CD4-positive, alpha-beta T cell treated with Interleukin-4 for 4 hours (primary cell): ENCODE measurements at places on chromosomes 12 and 14.
A peak's percentile ranks its signal among the peaks of the same experiment; 100 is the strongest.

- no peak for DNase-seq
These were observed 38.6 kb upstream of the ACSS3 start for GRCh38 chr12:81039231-81039630.

GRCh38 chr14:92969430-92969829 lies 46.5 kb downstream of the CHGA start:
- DNase-seq: no peak

GRCh38 chr14:104801520-104802393 lies 856 bp downstream of the ZBTB42 start:
- DNase-seq: no peak

DNA sequence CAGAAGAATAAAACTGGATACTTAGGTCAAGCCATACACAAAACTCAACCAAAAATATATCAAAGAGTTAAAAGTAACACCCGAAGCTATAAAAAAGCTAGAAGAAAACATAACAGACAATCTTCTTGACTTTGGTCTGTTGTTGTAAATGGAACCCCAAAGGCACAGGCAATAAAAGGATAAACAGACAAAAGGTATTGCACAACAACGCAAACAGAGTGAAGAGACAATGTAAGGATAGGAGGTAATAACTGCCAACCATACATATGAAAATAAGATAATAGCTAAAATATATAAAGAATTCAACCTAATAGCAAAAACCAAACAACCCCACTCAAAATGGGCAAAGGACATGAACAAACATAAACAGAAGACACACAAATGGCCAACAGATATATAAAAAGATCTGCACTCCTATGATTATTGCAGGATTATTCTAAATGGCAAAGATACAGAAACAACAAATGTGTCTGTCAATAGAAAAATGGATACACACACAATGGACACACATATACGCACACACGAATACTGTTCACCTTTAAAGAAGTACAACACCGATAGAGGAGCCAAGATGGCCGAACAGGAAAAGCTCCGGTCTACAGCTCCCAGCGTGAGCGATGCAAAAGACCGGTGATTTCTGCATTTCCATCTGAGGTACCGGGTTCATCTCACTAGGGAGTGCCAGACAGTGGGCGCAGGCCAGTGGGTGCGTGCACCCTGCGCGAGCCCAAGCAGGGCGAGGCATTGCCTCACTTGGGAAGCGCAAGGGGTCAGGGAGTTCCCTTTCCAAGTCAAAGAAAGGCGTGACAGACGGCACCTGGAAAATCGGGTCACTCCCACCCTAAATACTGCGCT lies 1137.1 kb downstream of the FSCB start:
- DNase-seq: no peak

- no peak for DNase-seq
These were observed 1.2 kb upstream of the CSAD start for GRCh38 chr12:53181935-53182334.

DNA sequence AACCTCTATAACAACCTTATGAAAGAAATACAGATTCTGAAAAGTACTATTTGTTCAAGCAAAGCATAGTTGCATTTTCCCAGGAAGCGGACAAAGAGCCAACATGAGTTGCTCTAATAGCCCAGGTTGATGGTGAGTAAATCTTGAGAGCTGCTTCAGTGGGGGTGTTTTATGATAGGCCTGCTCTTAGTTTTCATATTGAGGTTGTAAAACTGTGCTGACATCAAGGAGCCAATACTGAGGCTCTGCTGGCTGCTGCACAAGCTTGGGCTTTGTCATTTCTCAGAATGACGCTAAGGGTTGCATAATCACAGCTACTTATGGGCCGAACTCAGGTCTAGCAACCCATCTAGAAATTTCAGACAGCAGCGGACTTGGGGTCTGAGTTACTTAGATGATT lies 11.5 kb downstream of the TBC1D30 start:
- no peak for DNase-seq

DNA sequence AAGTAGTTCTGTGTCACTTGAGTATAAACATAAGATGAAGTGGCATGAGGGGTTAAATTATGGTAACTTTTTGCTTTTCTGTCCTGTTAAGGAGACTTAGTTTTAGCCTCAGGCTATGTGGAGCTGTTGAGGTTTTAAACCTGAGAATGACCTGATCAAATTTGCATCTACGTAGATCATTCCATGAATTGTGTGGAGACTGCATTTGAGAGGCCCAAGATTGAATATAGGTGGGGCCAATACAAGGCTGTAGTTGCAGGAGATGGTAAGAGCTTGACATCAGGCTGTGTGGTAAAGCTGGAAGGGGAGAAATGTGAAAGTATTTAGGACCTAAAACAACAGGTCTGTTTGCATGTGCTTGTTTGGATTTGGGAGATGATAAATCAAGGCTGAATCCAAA lies 249.5 kb downstream of the SLC16A7 start:
- no peak for DNase-seq

DNA sequence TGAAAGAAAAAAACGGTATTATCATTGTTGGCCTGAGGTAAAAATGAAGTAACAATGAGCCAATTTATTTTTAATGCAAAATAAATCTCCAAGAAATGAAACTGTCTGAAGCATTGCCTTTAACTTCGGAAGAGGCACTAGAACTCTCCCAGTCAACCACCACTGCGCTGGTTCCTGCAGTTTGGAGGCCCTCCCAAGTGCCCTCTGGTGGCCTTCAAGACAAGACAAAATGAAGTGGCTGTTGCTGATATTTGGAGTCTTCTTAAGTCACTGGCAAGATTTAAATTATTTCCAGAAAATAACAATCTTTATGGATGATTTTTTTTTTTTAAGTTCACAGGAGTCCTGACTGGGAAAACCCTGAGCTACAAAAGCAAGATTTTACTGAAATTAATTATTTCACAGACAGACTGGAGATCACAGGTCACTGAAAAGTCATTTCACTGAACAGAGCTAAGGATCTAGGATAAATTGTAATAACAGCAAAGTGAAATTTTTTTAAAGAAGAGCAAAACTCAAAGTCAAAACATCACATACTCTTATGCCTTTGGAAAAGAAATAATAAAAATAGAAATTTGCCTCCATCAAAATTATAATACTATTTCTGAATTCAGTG lies 58.2 kb downstream of the DICER1 start:
- DNase-seq: peak; percentile 27

DNA sequence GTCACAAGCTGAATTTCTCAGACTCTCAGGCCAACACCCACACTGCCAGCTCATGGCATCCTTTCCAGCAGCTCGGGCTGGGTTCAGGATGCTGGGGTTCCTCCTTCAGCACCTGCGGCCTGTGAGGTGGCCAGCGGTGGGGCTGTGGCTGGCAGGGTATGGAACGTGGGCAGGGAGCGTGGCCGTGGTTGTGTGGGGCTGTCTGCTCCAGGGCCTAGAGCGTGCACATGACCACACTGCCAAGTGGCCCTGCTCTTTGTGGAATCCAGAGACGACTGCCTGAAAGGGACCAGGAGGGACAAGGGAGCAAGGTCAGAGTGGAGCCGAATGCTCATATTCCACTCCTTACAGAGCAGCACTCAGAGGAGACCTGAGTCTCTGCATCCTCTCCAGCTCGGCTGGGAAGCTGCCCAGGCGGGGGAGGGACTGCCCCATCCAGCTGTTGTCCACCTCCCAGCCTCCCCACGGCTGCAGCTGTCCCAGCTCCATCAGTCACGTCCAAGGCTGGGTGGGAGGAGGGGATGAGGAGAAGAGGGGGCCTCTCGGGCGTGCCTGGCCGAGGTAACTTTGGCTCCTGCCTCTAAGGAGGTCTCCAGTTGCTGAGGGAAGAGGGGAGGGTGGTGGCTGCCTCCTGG lies 71.3 kb downstream of the TSPAN9 start:
- DNase-seq: no peak

- DNase-seq: no peak
These were observed 26.5 kb upstream of the PPP1R12A start for GRCh38 chr12:79961411-79961810.

DNA sequence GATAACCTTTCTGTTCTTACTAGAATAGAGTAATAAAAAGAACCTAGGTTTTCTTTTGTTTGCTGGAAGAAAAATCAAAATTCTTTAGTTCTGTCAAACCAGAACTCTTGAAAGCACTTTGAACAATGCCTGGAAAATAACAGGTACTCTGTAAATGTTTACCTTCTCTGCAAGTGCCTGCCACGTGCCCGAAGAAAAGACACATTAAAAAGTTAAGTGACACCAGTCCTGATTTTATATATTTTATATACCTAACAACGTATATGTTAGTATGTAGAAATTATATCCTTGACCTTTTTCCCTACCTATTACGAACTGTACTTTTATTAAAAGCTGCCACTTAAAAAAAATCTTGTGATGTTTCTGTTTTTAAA lies 976 bp downstream of the THAP2 start:
- no peak for DNase-seq

- DNase-seq: no peak
These were observed 431.3 kb downstream of the NPAS3 start for GRCh38 chr14:33369972-33370371.

- DNase-seq: no peak
These were observed 298 bp downstream of the CTDSP2 start for GRCh38 chr12:57846285-57846576.

GRCh38 chr14:102875652-102876051 lies 46.8 kb upstream of the AMN start:
- no peak for DNase-seq

DNA sequence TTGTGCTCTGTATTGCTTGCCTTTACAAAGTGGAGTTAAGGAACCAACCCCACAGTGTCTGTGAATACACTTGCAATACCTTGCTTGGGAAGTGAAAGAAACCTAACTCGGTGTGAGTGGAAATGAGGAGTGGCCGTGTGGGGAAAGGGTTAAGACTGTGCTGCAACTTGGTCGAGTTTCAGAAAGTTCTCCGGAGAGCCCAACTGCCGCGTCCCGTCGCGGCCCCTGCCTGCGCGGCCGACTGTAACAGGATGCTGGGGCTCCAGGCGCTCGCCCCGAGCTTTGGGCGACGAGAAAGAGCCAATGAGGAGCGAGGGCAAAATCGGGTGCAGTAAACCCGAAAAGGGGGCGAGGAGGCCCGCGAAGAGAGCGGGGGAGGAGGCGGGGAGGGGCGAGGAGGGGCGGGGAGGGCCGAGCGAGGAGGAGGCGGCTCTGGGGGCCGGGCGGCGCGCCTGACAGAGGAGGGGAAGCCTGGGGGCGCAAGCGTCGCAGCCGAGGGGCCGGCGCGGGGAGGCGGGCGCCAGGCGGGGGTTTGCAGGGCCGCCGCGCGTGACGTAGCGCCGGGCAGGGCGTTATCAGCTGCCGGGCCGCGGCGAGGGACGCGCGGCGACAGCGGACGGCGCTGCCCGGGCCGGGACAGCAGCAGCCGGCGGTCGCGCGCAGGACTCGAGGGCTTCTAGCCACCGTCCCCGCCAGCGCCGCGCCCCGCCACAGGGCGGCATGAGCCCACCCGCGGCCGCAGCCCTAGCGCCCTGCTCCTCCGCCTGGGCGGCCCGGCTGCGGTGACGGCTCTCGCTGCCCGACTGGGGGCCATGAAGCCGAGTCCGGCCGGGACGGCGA lies at the start of gene DACT1:
TSS of gene DACT1 (plus strand) at position 572 of the 840 bp plus-strand sequence. CDS start at position 813, 241 bp downstream.
- peak; percentile 33 for DNase-seq

DNA sequence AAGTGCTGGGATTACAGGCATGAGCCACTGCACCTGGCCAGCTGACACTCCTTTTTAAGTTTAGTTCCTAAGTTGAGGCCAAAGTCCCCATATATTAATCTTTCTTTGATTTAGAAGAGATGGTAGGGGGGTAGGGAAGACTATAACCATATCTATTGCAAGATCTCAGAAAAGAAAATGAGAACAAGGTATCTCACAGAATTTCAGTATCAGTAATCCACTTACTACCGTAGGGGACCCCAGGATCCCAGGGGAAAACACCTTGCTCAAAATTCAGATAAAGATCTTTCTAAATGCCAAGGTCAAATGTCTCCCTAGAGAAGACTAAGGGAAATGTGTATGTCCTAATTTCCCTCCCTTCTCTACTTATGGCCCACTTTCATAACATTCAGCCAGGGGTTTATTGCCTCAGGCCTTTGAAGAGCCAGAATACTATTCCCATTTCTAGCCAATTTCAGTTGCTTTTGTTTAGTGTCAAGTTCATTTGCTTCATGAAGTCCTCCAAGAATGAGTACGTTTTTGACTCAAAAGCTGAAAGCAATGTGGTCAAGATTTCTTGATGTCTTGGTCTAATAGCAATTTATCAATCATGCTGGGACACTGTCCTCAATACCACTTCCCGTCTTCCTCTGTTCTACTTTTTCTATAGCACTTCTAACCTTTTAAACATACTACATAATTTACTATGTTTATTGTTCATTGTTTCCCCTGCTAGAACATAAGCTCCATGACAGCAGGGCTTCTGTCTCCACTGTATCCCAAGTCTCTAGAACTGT lies 86.3 kb downstream of the DCAF5 start:
- DNase-seq: no peak

- peak; percentile 61 for DNase-seq
These were observed 1.7 kb upstream of the KLRG1 start for GRCh38 chr12:8987685-8988084.

GRCh38 chr12:43370263-43370662 lies 181.7 kb downstream of the ADAMTS20 start:
- no peak for DNase-seq

- DNase-seq: no peak
These were observed 79.7 kb downstream of the DUSP16 start for GRCh38 chr12:12482959-12483358.

DNA sequence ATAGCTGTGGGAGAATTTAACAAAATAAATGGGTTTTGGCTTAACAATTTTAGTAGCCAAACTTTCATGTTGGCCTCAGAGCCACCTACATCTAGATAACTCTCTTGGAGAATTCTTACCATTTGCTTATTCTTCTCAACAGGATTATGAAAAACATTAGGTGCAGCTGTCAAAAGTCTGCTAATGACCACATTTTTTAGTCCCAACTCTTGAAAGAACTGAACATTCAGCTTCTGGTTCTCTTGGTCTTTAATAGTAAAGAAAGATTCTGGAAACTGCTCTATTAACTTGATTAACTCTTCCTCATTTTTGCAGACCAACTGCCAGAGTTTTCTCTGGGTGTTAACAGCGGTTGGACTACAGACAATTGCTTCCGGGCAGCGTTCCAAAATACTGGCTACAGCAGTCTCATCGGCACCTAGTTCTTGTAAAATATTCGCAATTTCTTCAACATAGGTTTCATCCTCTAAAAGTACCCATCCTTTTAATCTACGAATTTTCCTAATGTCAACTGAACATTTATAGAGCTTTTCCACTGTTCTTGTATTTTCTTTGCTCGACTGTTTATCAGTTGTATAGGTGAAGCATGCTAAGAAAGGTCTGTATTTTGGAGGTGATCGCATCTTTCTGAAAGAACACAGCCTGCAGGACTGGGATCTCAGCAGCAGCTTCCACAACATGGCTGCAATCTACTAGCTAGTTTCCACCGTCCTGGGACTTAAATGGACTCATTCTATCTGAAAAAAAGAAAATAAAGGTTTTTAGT lies 8.7 kb downstream of the MTERF2 start:
- no peak for DNase-seq

DNA sequence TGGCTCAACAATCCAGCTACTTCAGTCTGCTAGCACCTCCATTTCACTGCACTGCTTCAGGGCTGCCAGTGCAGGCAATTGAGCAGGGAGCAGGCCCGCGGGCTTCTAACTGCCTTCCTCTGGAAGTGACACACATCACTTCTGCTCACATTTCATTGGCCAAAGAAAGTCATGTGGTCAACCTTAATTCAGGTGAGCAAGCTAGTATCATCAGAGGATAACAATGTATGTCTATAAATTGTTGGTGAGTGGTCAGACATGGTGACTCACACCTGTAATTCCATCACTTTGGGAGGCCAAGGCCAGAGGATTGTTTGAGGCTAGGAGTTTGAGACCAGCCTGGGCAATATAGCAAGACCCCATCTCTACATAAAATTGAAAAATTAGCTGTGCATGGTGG lies 22.3 kb upstream of the CHGA start:
- DNase-seq: no peak

GRCh38 chr14:72305561-72305960 lies 373.3 kb downstream of the RGS6 start:
- no peak for DNase-seq

- no peak for DNase-seq
These were observed 40.0 kb downstream of the FRS2 start for GRCh38 chr12:69509904-69510827.
